A673 (cell line): ENCODE measurements at places on chromosomes 6 and 20.
A peak's percentile ranks its signal among the peaks of the same experiment; 100 is the strongest.

DNA sequence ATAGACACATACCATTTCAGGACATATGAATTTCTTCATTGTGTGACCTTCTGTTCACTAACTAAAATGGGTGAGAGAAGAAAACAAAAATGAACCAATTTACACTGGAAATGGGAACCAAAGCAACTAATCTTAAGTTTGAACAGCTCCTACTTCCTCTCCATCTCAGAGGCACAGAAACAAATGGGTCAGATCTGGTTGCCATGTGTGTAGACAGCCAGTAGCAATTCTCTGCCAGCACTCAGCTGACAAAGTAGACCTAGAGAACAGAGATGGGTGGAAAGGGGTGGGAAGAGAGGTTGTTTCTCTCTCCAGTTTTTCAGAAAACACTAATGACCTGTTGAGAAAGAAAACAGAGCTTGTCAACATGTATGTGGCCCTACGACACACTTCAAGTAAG, 14.3 kb upstream of the POPDC3 start:
- no peak for DNase-seq

DNA sequence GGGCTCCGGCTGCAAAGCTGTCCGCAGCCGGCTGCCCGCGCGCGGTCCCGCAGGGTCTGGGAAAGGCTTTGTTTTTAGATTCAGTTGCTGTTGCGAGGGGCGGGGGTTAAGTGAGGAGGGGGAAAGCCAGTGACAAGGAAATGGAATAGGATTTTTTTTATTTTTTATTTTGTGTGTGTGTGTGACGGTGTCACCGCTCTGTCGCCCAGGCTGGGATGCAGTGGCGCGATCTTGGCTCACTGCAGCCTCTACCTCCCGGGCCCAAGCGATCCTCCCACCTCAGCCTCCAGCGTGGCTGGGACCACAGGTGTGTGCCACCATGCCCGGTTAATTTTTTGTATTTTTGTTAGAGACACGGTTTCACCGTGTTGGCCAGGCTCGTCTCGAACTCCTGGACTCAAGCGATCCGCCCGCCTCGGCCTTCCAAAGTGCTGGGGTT, 615 bp upstream of the UBE2J1 start:
- no peak for DNase-seq

GRCh38 chr20:21509597-21510371, 4.1 kb downstream of the NKX2-2 start:
- DNase-seq = peak; percentile 97

DNA sequence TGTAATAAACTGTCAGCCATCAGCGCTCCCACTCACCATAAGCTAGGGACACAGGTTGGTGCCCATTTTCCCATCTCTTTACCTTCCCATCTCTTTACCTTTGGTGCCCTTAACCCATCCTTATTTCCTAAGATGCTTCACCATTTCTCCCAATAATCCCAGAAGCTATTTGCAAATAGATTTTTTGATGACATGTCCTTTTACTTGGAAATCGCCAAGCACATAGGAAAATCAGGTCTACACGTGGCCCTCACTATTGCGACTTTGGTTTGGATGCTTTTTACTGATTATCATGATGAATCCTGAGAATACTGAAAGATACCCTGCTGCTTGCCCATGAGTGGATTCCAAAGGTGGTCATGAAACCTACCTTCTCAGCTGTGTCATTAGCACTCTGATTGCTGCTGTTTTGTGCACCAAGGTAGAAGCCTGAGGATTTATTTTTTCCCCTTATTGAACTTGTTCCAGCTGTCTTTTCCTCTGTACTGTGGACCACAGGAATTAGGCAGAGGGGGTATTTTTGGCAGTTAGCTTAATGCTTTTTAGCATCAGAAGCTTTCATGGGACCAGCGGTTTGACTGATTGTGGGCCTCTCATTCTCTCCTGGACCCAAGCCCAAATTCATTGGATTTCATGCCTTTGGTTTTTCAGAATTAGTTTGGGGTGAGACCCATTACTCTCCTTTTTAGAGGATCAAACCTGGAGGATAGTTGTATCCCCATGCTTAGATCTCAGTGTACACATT, 229.6 kb upstream of the RIN2 start:
- no peak for DNase-seq

- DNase-seq = peak; percentile 76
Measured at GRCh38 chr6:32194825-32195651, 2.6 kb upstream of the GPSM3 start.

DNA sequence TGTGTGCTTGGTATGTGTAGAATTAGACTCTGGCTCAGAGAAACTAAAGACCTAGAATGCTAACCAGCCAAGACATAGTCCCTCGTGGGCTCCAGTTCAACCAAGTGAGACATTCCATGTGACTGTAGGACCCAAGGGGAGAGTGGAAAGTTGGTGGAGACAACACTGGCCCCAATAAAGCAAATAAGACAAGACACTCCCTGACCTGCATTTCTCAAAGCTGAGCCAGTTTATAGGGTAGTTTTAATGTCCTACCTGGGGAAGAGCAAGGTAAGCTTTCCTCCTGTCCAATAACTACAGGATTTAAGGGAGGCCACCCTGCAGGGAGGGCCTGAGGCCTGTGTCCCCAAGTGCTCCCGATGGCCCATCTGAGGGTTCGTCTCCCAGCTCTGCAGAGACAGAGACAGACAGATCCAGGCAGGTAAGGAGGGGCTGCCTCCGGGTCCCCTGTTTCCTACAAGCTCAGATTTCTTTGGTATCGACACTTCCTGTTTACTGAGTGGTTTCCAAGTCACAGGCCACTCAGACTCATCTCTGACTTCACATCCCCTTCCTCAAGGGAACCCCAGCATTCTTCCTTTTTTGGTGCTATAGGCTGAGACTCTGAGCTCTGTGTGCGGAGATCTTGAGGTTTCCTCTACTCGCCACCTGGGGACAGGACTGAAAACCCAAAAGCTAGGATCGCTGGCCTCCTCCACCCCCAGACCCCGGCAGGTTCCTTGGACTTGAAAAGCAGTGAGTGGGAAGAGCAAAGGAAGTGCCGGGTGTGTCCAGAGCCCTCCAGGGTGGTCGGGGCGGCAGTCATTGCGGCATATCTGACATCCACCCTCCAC, 92.4 kb downstream of the PRND start:
- no peak for DNase-seq

- DNase-seq = no peak
Measured at GRCh38 chr20:63499338-63499969, 571 bp upstream of the EEF1A2 start.

GRCh38 chr6:3088446-3088845, 20.2 kb downstream of the RIPK1 start:
- no peak for DNase-seq

DNA sequence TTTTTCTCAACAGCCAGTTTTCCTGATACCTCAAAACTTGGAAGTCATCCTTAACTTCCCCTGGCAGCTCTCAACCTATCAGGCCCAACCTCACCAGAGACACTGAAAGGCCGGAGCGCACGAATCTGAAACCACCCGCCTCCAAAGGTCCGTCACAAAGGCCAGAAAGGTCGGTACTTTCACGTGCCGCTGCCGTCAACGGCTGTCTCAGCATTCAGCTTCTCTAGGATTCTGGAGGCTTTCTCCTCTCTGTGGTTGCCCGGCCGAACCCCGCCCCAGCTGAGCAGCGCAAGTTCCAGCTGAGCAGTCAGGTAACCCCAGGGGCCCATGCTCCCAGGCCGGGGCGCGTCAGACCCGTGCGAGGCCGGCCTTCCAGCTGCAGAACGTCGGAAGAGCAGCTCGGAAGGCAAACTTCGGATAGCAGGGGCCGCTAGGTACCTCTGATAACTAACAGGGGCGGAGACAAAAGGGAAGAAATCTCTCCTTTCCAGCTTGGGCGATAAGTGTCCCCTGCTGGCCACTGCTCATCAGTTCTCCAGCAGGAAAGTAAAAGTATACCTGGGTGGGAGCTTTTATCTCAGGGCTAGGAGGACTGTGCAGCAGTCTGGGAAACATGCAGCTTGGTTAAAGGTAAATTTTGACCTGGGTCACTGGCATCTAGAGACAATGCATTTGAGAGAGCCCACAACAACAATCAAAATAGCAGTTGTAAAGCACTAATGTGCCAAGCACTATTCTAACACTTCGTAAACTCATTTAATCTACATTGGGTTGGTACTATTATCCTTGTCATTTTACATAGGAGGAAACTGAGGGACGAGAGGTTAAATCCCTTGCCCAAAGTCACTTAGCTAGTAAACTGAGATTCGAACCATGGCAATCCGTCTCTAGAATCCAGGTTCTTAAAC, 16.1 kb downstream of the ZSCAN12 start:
- DNase-seq = peak; percentile 51

- no peak for DNase-seq
Measured at GRCh38 chr6:154782193-154782592, 49.0 kb downstream of the SCAF8 start.

DNA sequence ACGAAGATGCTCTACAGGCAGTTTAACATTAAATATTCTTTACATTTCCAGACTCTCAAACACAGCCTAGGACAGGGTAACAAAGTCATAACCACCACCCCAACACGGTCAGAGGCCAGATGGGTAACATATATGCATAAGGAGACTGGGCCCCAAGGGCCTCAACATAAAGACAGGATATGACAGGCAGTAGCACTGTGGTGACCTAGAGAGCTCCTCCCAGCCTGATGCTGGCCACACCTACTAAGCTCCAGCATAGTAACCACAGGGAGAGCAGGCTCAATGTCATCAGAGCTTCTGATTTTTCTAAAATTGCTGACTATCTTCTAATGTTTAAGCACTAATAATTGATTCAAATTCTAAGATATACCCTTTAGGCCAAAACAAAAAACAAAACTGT, 21.7 kb downstream of the SMLR1 start:
- peak; percentile 27 for DNase-seq

DNA sequence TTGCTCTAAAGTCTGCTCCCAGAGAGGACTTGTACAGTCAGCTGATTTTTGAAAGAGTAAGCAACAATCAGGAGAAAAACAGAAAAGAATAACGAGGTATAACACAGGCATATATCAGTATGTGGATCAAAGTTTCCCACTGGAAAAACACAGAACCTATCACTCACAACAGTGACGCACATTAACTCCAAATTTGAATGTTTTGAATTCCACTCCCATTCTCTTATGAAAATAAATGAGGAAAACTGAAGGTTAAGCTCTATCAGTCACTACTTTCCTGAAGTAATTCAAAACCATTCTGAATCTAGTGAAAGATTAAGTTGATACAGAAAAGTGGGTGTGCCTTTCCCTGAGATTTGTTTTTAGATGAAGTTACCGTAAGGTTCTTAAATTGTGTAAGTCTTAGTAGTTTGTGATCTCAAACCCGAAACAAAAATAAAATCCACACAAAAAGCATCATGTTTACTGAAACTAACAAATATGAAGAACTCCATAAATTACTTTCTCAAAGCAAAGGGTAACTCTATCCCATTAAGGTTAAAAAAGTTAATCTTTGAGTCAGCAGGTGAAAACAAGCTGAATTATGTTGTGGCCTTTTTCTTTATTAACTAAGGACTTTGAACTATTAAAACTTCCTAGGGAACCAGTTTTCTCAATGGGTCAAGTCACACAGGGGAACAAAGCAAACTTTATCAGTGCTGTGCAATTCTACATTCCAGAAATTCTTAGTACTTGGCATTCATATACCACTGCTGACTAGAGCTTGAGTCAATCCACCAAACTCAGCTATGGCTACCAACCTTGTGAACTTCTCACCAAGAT, 115.7 kb downstream of the OGFRL1 start:
- DNase-seq = peak; percentile 37

DNA sequence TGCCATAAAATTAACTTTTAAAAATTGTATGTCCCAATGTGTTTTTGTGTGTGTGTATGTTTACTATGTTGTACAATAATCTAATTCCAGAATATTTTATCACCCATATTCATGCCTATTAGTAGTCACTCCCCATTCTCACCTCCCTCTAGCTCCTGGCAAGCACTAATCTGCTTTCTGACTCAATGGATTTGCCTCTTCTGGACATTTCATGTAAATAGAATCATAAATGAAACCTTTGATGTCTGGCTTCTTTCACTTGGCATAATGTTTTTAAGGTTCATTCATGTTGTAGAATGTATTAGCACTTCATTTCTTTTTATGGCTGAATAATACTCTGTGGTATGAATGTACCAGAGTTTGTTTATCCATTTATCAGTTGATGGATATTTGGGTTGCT, 15.4 kb downstream of the SH3BGRL2 start:
- no peak for DNase-seq

- no peak for DNase-seq
Measured at GRCh38 chr6:52976149-52976548, 18.9 kb downstream of the GSTA4 start.

DNA sequence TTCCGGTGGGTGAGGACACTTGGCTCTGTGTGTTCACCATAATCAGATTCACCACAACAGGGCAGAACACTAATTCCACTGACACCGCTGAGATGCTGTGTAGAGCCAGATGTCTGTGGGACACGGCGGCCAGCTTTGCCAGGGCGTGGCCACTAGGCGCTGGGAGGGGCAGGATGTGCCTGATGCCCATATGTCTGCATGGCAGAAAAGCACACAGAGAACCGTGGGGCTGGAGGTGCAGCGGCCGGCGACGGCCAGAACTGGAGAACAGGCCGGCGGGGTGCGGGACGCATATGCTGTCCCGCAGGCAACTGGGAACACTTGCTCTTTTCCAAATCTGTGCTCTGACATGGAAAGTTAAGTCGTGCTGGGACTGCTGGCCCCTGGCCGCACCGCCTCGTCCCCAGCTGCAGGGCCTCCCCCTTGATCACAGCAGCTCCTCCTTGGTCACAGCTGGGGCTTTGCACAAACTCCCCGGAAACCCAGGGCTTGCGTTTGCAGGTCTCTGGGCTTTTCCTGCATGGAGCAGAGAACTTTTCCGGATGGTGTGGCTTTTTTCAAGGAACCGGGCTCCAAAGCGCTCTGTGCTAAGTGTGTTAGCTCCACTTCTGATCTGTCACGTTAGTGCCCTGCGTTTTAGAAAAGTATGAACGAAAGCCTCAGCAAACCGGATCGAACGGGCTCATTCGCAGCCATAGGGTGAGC, 31.1 kb downstream of the NTSR1 start:
- DNase-seq = peak; percentile 76

- DNase-seq = no peak
Measured at GRCh38 chr6:101830501-101831031, 437.1 kb downstream of the GRIK2 start.

DNA sequence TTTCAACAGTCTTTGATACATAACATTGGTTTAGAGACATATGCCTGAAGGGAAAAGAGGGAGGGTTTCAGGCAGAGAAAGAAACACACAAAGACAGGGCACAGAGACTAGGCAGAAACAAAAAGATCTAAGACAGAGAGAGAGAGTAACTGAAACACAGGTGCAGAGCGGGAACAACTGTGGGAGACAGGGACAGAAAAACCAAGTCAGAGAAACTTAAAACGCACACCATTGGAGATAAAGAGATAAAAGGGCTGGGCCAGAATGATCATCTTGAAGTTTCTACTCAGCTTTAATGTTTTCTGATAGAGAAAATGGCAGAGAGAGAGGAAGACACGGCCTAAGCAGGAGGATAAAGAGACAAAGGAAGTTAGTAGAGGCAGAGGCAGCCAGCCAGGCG, 11.8 kb downstream of the UNC5CL start:
- DNase-seq = no peak

DNA sequence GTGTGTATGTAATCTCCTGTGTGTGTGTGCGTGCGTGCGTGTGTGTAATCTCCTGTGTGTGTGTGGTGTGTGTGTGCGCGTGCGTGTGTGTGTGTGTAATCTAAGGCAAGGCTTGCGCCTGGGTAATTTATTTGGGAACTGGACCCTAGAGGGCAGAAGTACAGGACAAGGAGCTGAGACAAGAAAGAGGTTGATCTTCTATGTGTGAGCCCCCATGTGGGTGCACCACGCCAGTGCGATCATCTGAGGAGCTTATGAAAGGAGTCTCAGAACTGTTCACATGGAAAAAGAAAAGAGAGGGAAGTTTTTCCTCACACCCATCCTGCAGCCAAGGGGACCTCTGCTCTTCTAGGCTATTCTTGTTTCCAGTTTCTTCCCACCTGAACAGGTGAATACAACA, 220.1 kb upstream of the GGTLC1 start:
- peak; percentile 41 for DNase-seq
